GM23338 (cell line): ENCODE measurements at places on chromosomes 7 and 10. TPM values are rescaled to one million over a fixed set of nuclear protein-coding genes. Genes with fewer than 3 reads are reported as not detected.

GRCh38 chr7:26648554-26648953, 215.8 kb downstream of the SKAP2 start:
- no peak overlapping the region for H3K4me3 ChIP-seq

- no peak overlapping the region for H3K4me3 ChIP-seq
- no peak overlapping the region for H3K27ac ChIP-seq
- no peaks in the 10 kb centered on the region for H3K27me3 ChIP-seq
- no peak for DNase-seq
- H3K4me1 ChIP-seq, result peaks cover 4% of the 10 kb centered on the region
These were observed 51.3 kb upstream of the FRMD4A start for GRCh38 chr10:14382022-14382421.

DNA sequence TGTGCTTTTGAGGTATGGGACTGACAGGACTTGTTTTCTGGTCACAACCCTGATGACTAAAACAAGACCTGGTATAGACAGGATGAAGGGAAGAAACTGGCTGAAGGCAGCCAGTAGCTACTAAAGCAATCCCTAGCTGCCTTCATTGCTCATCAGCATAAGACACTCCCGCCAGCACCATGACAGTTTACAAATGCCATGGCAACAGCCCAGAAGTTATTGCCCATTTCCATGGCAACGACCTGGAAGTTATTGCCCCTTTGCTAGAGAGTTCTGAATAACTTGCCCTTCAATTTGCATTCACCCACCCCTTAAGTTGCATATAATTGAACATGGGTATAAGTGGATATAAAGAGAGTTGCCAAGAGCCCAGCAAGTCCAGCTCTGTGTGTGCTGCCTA, 169.6 kb upstream of the FAM171A1 start:
- no peaks in the 10 kb centered on the region for H3K4me1 ChIP-seq
- peak; percentile 65 for DNase-seq
- no peak overlapping the region for H3K27ac ChIP-seq
- no peak overlapping the region for H3K4me3 ChIP-seq
- no peaks in the 10 kb centered on the region for H3K36me3 ChIP-seq
- no peaks in the 10 kb centered on the region for H3K27me3 ChIP-seq

GRCh38 chr7:143980746-143981510, 19.2 kb upstream of the OR6B1 start:
- no peak overlapping the region for H3K4me3 ChIP-seq
- DNase-seq, result no peak
- H3K36me3 ChIP-seq, result no peaks in the 10 kb centered on the region
- no peak overlapping the region for H3K27ac ChIP-seq

DNA sequence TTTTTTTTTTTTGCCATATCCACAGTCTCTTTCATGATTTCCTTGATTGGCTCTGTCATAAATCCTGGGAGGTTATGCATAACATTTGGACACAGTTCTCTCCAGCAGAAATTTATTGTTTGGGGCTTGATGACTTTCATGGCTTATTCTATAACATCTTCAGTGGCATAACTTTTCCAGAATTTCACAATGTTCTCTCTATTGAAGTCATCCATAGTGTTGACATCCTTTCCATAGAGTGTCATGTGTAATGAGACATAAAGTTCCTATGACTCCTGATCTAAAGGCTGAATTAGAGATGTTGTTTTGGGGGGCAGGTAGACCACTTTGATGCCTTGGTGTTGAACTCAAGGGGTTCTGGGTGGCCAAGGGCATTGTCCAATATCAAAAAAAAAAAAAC, 36.7 kb upstream of the STK17A start:
- no peak overlapping the region for H3K27ac ChIP-seq
- no peaks in the 10 kb centered on the region for H3K27me3 ChIP-seq
- H3K4me3 ChIP-seq, result no peak overlapping the region
- H3K36me3 ChIP-seq, result 0 out of 2 replicates have a peak, but pooled peaks cover 3% of the 10 kb centered on the region
- H3K4me1 ChIP-seq, result no peaks in the 10 kb centered on the region

GRCh38 chr7:24024276-24025068, 259.5 kb upstream of the NPY start:
- 0 out of 2 replicates have a peak overlapping the region, but pooled peaks have one; percentile 24 for H3K27ac ChIP-seq
- H3K4me3 ChIP-seq, result no peak overlapping the region
- H3K4me1 ChIP-seq, result peaks cover 7% of the 10 kb centered on the region; the same call in 1 of the 2 replicates
- no peaks in the 10 kb centered on the region for H3K36me3 ChIP-seq
- H3K27me3 ChIP-seq, result no peaks in the 10 kb centered on the region

GRCh38 chr10:11901833-11902475, 78.8 kb downstream of the PROSER2 start:
- H3K4me3 ChIP-seq, result no peak overlapping the region
- no peak for DNase-seq
- H3K27ac ChIP-seq, result no peak overlapping the region
- H3K4me1 ChIP-seq, result 0 out of 2 replicates have a peak, but pooled peaks cover 4% of the 10 kb centered on the region
- no peaks in the 10 kb centered on the region for H3K27me3 ChIP-seq

GRCh38 chr7:116086547-116087045, 56.0 kb upstream of the TFEC start:
- no peaks in the 10 kb centered on the region for H3K27me3 ChIP-seq
- no peak overlapping the region for H3K27ac ChIP-seq

DNA sequence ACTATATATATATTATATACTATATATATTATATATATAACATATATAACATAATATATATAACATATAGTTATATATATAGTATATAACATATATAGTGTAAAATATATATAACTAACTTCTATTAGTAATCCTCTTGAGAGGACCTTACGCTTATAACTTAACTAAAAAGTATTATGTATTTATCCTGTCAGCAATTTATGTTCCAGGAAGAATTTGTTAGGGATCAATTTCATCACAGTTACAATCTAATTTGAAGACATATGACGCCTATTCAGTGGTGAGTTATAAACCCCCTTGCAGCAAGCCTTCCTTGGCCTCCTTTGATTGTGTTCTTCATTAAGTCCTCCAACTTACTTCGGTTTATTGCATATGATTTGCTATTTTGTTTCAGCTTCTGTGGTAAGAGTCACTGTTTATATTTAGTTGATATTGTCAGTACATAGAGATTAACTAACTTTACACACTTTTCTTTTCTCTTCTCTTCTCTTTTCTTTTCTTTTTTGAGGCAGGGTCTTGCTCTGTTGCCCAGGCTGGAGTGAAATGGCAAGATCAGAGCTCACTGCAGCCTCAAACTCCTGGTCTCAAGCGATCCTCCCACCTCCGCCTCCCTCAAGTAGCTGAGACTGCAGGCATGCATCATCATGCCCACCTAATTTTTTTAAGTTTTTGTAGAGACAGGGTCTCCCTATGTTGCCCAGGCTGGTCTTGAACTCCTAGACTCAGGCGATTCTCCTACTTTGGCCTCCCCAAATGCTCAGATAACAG, 59.7 kb downstream of the ANKRD61 start:
- H3K4me3 ChIP-seq, result no peak overlapping the region
- no peak overlapping the region for H3K27ac ChIP-seq
- H3K36me3 ChIP-seq, result no peaks in the 10 kb centered on the region
- no peaks in the 10 kb centered on the region for H3K27me3 ChIP-seq
- H3K4me1 ChIP-seq, result no peaks in the 10 kb centered on the region
- DNase-seq, result no peak

GRCh38 chr7:140062528-140063299, at the start of gene PARP12:
Gene PARP12, minus strand, starts transcription at chr7:140062951. Its CDS starts 104 bp downstream, at chr7:140062847.
- H3K4me3 ChIP-seq, result peak within 1 kb of the TSS; percentile 70
- H3K36me3 ChIP-seq, result no peaks in the 10 kb centered on the region; the same call in 1 of the 2 replicates
- H3K27me3 ChIP-seq, result peaks cover 39% of the 10 kb centered on the region
- peaks cover 8% of the 10 kb centered on the region; the same call in 1 of the 2 replicates for H3K4me1 ChIP-seq
- peak; percentile 83 for DNase-seq
- H3K27ac ChIP-seq, result no peak within 1 kb of the TSS

- no peaks in the 10 kb centered on the region for H3K27me3 ChIP-seq
- H3K4me3 ChIP-seq, result no peak overlapping the region
- no peaks in the 10 kb centered on the region for H3K4me1 ChIP-seq
- H3K36me3 ChIP-seq, result no peaks in the 10 kb centered on the region
- H3K27ac ChIP-seq, result no peak overlapping the region
- DNase-seq, result peak; percentile 80
These were observed 183.4 kb downstream of the SORCS3 start for GRCh38 chr10:104824380-104825006.

DNA sequence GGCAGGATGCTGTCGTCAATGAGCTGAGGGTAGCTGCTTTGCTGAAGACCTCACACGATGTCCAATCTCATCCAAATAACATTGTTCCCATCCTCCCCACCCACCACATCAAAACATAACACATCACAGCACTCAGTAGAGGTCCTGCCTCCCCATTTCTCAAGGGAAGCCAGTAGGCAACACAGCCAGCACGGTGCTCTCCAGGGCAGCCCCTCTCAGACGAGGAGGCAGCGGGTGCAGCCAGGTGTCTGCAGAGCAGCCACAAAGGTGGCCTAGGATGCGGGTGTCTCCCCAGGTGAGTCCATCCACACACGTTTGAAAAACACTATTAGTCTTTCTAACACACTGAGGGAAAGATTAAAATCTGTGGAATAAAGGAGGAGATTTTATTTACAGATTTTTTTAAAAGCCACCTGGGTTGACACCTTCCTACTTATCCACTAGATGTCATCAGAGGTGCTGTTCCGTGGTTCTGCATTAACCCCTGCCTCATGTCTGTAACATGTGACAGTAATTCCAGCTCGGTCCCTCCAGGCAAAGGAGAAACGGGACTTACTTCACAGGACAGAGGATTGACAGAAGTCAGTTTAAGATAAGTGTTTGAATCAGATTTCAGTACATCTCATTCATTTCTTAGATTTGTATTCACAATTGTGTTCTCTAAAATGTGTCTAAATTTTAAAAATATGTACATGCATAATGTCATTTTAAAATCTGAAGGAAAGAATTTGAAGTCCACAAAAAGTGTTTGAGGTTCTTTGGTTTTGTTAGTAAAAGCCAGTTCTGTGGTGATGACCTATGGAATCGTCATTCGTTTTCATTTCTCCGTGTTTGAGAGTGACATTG, 68.0 kb downstream of the LANCL2 start:
- no peak overlapping the region for H3K27ac ChIP-seq
- no peaks in the 10 kb centered on the region for H3K36me3 ChIP-seq
- H3K4me3 ChIP-seq, result no peak overlapping the region
- no peaks in the 10 kb centered on the region for H3K4me1 ChIP-seq

- no peaks in the 10 kb centered on the region for H3K27me3 ChIP-seq
- peaks cover 14% of the 10 kb centered on the region; the same call in 1 of the 2 replicates for H3K4me1 ChIP-seq
- no peaks in the 10 kb centered on the region for H3K36me3 ChIP-seq
- H3K4me3 ChIP-seq, result no peak overlapping the region
- no peak for DNase-seq
These were observed 18.2 kb downstream of the PRF1 start for GRCh38 chr10:70584366-70584765.

DNA sequence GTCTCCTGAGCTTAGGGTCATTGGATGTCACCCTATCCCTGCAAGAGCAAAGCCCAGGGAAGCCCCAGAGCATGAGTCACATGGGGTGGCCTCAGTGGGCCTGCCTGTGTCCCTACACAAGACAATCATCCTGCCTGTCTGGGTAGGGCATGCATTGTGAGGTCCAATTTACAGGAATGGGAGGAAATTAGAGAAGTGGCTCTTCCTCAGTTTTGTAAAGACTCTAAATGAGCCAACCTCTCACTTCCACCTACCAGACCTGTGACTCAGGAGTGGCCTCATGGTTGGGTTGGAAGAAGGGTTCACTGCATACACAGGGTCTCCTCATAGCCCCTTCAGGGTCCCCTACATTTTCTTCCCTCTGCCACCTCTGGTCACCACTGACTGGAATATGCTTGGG, 43.6 kb upstream of the SMNDC1 start:
- no peak for DNase-seq
- H3K27me3 ChIP-seq, result no peaks in the 10 kb centered on the region
- no peaks in the 10 kb centered on the region for H3K36me3 ChIP-seq
- H3K27ac ChIP-seq, result no peak overlapping the region
- H3K4me1 ChIP-seq, result peaks cover 21% of the 10 kb centered on the region
- no peak overlapping the region for H3K4me3 ChIP-seq

- peaks cover 16% of the 10 kb centered on the region for H3K4me1 ChIP-seq
- no peak for DNase-seq
- peaks cover 18% of the 10 kb centered on the region for H3K27me3 ChIP-seq
- H3K4me3 ChIP-seq, result no peak overlapping the region
These were observed 2.9 kb upstream of the ARHGAP21 start for GRCh38 chr10:24726626-24727025.

- H3K4me3 ChIP-seq, result no peak overlapping the region
- no peak overlapping the region for H3K27ac ChIP-seq
- no peaks in the 10 kb centered on the region for H3K4me1 ChIP-seq
- DNase-seq, result no peak
- H3K36me3 ChIP-seq, result no peaks in the 10 kb centered on the region
These were observed 60.9 kb downstream of the C10orf90 start for GRCh38 chr10:126609566-126609965.

DNA sequence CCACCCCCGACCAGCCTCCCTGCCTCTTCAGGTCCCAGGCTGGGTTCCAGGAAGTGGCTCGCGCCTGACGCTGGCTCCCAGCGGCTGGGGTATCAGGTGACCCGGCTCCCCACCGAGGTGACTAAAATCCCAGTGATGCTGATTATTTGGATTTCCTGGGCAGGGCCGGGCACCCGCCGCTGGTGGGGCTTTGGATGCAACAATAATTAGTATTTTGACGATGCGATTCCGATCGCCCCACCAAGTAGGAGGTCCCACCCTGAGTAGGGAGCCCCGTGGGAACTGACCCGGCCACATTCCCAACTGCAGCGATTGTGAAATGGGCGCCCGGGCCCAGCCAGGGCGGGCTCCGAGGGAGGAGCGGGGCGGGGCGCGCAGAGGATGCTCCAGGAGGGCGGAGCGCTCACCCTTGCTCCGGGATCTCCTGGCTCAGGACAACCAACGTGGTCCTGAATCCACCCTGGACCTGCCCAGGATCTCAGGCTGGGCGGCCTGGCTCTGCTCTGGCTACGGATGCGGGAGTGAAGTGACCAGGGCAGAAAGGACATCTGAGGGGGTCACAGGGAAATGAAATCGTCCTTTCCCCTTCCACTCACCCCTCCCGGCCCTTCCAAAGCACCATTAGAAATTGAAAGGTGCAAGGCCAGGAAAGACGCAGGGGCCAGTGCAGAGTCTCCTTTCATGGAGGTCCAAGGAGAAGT, 32.6 kb downstream of the DUSP5 start:
- H3K27ac ChIP-seq, result peak overlapping the region; percentile 95
- H3K4me1 ChIP-seq, result peaks cover 34% of the 10 kb centered on the region
- H3K36me3 ChIP-seq, result no peaks in the 10 kb centered on the region
- DNase-seq, result peak; percentile 92
- H3K27me3 ChIP-seq, result no peaks in the 10 kb centered on the region

- H3K27ac ChIP-seq, result no peak overlapping the region
- H3K4me3 ChIP-seq, result no peak overlapping the region
- H3K27me3 ChIP-seq, result no peaks in the 10 kb centered on the region
- H3K4me1 ChIP-seq, result no peaks in the 10 kb centered on the region
These were observed 380.3 kb upstream of the ADARB2 start for GRCh38 chr10:2117641-2118040.

The HYAL4 gene
- not detected in 2 replicates for polyA plus RNA-seq

The INMT gene
- 0.38 and 0.79 TPM in 2 replicates for polyA plus RNA-seq

The HECW1 gene
- 6.1 and 11.0 TPM in 2 replicates for polyA plus RNA-seq

The HOXA5 gene
- polyA plus RNA-seq, result not detected in 2 replicates

The GPER1 gene
- 0.42 and 0.89 TPM in 2 replicates for polyA plus RNA-seq

The C10orf143 gene
- 3.7 and 4.8 TPM in 2 replicates for polyA plus RNA-seq

The LLCFC1 gene
- polyA plus RNA-seq, result not detected in 2 replicates

The ITIH5 gene
- 0.99 and 1.2 TPM in 2 replicates for polyA plus RNA-seq

The LAMB4 gene
- not detected in 2 replicates for polyA plus RNA-seq

The TACC2 gene
- 25.8 and 30.8 TPM in 2 replicates for polyA plus RNA-seq

The MAP3K8 gene
- polyA plus RNA-seq, result 4.7 and 5.0 TPM in 2 replicates

The PIP gene
- not detected in 2 replicates for polyA plus RNA-seq
